ENCODE measurements at places on chromosomes 7 and 10. TPM values are rescaled to one million over a fixed set of nuclear protein-coding genes. Genes with fewer than 3 reads are reported as not detected.

DNA sequence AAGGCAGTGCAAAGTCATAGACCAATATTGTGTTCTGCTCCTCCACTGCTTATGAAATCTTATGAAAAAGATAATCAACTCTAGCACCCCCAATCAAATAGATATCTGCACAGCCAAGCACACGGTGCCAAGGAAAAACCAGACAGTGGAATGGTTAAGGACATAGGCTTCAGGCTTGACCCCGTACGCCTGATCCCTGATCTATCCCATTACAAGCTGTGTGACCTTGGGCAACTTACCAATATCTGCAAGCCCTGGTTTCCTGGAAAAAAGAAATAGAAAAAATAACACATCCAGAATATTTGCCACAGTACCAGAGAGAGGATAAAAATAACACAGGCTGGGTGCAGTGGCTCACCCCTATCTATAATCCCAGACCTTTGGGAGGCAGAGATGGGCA is 56.9 kb downstream of the GRB10 start:
- no peak for DNase-seq

DNA sequence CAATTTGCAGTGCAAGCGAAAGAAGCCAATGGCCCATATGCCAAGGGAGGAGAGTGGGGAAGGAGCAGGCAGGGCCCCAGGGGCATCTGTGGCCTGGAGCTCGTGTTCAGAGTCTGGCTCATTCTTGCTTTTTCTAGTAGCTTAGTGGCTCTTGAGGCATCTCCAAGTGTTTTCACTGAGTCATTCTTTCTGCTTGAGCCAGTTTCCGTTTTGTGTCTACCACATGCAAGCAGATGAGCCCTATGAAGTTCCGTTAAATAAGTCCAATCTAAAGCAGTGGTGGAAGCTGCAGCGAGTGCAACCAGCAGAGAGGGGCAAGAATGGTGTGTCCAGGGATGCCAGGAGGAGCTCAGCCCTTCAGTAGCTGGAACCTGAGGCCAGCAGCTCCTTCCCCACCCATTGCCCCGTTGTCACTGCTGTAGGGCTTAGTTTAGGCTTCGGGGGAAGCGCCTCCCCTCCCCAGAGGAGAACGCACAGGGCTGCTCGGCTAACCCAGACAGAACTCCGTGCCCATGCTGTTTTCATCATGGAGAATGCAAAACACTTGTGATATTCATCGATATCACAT is 57.4 kb upstream of the EBF3 start:
- DNase-seq = no peak

DNA sequence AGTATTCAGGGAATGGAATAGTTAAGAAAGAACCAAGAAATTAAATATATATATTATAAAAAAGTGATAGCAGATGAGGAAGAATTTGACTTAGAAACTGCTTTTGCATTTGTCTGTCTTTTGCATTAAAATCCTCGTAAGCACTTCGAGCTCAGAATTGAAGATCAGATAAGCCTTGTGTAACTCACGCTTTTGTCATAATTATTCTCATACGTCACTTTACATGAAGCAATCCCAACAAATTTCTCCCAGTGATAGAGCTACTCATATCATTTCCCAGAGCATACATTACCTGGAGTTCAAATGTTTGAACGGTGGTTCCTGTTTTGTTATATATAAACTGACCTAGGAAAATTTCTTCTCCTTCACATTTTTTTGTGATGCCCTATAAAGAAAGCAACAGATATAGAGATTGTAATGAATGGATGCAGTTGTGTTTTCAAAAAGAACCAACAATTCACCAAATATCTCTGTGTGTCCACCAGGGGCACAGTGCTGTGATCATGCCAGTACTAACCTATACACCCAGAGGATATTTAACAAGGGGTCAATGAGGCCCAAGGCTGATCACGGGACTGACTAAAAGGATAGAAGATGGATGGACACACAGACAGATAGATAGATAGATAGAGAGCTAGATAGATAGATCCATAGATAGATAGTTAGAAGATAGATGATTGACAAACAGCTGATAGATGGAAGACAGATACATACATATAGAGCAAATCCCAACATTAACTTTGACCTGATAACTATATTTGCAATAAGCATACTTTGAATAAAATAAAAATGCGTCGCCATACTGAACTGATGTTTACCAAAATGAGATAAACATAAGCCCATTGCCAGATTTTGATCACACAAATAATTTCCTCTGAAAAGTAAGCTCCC is 9.3 kb upstream of the HUS1 start:
- DNase-seq = no peak

GRCh38 chr10:123354521-123354920 is 200.3 kb downstream of the BUB3 start:
- no peak for DNase-seq

- DNase-seq = no peak
Observed at GRCh38 chr10:14327527-14327926, 3.2 kb downstream of the FRMD4A start.

- no peak for DNase-seq
Observed at GRCh38 chr7:83457022-83457892, 191.7 kb downstream of the SEMA3E start.

DNA sequence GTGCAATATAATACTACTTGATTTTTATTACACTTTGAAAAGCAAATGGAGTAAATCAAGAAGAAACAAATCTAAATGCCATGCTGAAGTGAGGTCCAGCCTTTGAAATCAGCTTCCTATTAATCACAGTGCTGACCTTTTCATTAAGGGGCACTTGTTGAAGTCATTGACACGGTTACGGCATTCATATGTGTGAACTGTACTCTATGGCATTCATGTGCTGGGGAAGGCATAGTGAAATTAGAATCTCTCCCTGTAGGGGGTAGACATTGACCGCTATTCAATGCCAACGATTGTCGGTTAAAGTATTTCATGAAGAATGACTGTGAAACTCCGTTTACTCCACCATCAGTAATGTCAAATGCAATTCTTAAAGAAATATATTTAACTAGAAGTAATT is 296.1 kb upstream of the SEMA3A start:
- no peak for DNase-seq

DNA sequence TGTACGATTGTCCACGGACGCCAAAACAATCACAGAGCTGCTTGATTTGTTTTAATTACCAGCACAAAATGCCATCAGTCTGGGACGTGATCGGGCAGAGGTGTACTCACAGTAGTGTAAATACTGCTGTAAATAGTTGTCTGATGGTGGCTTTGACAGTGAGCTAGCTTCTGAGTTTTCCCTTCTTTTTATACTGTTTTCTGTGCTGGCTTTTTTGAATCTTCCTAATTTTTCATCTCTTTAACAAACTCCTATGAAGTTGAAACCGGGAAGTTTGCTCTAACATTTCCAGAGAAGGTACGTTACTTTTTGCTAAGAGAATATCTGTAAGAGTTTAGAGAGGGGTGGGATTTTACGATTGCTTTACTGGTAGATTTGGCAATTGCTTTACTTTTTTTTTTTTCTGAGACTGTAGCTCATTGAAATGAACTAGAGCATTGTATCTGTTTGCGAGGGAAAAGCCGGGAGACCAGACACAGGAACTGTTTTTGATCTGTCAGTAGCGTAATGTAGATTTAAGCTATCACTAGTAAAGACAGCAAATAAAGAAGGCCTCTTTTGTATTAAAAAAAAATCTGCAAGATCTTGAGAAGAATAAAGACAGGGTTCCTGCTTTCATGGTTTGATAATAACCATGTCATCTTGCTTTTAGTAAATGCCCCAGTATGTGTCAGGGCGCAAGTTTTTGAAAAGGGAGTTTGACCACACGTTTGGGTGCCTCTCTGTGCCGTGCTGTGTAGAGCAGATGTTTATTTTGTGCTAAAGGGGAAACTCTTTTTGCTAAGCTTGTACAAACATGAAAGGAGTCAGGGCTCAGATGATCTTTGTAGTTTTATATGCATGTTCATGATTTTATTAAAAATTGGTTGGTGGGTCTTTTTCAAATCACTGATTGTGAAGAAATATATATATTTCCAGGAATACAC is 712 bp downstream of the FOXP2 start:
- DNase-seq = no peak

GRCh38 chr7:148611692-148612091 is 21.1 kb downstream of the C7orf33 start:
- no peak for DNase-seq

- DNase-seq = no peak
Observed at GRCh38 chr7:74535951-74536356, 82.2 kb downstream of the GTF2IRD1 start.

GRCh38 chr7:122136078-122136477 is 8.0 kb downstream of the AASS start:
- DNase-seq = no peak

DNA sequence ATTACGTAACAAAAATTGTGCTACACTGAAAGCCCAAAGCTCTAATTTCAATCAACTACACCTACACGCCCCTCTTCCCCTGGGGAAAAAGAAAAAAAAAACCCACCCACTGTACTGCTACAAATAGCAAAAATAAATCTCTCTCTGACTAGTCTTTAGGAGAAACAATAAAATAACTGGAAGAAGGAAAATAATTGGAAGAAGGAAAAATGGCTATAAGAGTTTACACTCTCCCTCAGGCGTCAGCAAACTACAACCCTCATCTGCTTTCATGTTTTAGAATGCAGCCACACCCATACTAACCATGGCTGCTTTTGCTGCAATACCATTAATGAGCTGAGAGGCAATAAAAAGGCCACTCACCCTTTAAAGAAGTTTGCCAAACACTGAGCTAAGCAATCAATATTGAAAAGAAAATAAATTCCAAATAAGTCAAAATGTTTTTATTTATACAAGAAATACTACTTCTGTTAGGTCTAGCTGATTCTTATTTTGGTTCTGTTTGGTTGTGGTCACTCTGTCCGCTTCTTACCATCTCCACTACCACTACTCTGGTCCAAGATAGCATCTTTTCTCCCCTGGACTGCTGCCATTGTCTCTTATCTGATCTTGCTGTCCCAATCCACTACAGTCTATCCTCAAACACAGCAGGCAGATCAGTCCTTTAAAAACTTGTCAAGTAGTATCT is 3.8 kb downstream of the MINDY3 start:
- DNase-seq = no peak

DNA sequence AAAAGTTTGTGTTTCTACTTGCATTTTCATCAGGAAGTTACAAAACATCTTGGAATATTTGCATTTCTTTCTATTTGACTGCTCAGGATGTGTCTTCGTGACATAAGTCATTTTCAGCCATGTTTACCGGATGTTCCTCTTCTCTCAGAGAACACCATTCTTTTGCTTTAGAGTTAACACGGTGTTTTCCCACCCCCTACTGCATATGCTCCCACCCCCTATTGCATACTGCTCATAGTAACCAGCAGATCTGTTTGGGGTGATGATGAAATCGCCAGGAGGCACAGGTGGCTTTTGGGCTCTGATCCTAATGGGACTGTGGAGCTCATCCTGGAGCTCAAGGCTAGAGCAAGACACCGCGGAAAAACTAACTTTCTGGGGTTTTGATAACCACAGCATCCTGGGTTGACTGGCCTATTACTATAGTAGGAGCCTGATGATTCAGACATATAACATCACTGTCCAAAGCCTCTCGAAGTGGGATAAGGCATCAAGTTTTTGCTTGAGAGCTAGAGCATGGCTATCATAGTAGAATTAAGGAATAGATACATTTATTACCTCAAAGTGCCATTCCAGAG is 65.1 kb upstream of the BET1 start:
- no peak for DNase-seq

DNA sequence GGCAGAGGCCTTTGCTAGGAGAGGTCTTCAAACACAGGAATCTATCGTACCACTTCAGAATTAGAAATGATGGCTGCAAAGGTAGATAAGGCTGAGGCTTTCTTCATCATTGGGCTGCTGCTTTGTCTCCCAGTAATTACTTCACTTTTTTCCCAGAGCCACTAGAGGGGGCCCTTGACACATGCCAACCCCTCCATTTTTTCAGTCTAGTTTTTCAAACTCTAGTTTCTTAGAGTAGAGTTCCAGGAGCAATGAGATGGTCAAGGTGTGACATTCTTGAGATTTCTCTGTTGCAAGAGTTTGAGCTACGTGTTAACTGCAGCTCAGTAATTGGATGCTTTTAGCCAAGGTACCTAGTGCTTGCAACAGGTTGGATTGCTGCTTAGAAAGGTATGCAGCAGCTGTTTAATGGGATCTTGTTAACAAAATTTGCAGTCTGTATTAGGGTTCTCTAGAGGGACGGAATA is 33.8 kb upstream of the RBM20 start:
- DNase-seq = peak; percentile 60

DNA sequence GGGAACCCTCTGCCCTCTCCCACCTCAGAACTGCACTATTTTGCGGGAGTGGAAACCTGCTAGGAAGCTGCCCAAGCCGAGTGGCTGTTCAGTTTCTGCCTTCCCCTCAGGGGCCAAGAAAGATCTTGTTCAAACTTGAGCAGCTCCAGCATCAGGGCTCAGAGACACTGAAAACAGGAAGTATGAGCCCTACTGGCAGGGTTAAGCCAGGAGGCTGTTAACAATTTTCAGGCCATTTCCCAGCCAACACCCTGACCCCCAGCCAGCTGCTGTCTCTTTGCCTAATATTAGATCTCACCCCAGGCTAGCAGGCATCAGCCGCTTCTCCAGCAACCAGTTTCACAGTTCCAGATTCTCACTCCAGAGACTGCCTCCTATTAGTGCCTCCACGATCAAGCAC is 9.2 kb downstream of the PLAU start:
- DNase-seq = peak; percentile 32

DNA sequence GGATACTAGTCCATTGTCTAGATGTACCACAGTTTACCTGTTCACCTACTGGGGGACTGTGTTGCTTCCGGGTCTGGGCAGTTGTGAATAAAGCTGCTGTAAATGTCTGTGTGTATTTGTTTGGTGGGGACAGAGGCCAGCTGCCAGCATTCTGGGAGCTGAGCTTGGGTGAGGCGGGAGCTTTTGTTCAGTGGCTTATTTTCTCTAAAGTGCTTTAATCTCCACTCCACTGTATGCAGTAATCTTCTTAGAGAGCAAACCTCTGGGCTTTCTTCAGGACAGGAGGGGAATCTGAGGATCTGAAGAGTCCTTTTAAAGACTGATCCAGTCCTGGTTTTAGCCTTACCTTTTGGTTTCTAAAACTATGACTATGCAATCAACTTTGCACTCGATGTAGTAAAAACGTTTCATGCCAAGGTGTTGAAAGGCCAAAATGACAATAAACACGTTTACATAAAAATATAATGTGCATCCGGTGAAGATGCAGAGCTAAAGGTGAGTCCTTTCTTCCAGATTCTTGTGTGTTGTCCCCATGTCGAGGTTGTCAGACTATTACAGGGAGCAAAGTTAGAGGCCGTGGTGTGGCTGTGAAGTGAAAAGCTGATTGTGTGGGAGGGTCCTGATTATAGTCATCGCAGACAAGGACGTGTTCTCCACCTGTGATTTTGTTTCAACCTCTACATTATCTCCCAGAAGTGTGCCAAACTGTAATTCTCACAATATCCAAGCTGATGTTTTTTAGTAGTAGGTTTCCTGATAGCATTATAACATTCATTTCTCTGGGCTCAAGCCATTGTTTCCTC is 279.8 kb downstream of the CAMK1D start:
- DNase-seq = peak; percentile 72

GRCh38 chr7:112550468-112551060 is 69.8 kb downstream of the LSMEM1 start:
- peak; percentile 55 for DNase-seq

The HMX2 gene
- 0.13 TPM for total RNA-seq

The NRG3 gene
- total RNA-seq = not detected

The STK32C gene
- total RNA-seq = 14.5 TPM

The ADRA2A gene
- total RNA-seq = 14.3 TPM

The LRGUK gene
- 0.37 TPM for total RNA-seq

The STAMBPL1 gene
- total RNA-seq = 20.4 TPM

The MUC12 gene
- 331 TPM for total RNA-seq

The DDX21 gene
- total RNA-seq = 42.8 TPM

The TWIST1 gene
- total RNA-seq = 0.77 TPM

The BAMBI gene
- 3.1 TPM for total RNA-seq

The UPK3B gene
- total RNA-seq = 2.6 TPM

The LIPM gene
- not detected for total RNA-seq
